Mesothelial cell of epicardium (in vitro differentiated cells): ENCODE measurements at places on chromosomes 1 and 21. TPM values are rescaled to one million over a fixed set of nuclear protein-coding genes. Genes with fewer than 3 reads are reported as not detected.

Gene FCAMR
- total RNA-seq = not detected in 3 replicates

Gene CACHD1
- total RNA-seq = 20.8 to 24.2 TPM (median 24.1 TPM) in 3 replicates

Gene TMIGD3
- total RNA-seq = not detected in 3 replicates

Gene HSF2BP
- 3.8 to 5.1 TPM (median 5.0 TPM) in 3 replicates for total RNA-seq

Gene TNFRSF25
- total RNA-seq = 38.9 to 41.6 TPM (median 39.4 TPM) in 3 replicates

Gene ADAMTS5
- total RNA-seq = 3.7 to 4.9 TPM (median 4.4 TPM) in 3 replicates

Gene KCNAB2
- 10.7 to 12.7 TPM (median 10.8 TPM) in 3 replicates for total RNA-seq

Gene ZNF593OS
- total RNA-seq = not detected in 3 replicates

Gene GJA5
- total RNA-seq = 0.61 to 1.3 TPM (median 0.62 TPM) in 3 replicates

Gene C1orf122
- 36.8 to 42.4 TPM (median 41.0 TPM) in 3 replicates for total RNA-seq

Gene CYP4X1
- 0.36 to 0.94 TPM (median 0.62 TPM) in 3 replicates for total RNA-seq

Gene S100A7A
- total RNA-seq = not detected in 3 replicates

Gene NCMAP
- 0.31 to 0.51 TPM (median 0.38 TPM) in 3 replicates for total RNA-seq

Gene PKP1
- total RNA-seq = 0.54 to 0.58 TPM (median 0.57 TPM) in 3 replicates

Gene HNRNPU
- 423 to 436 TPM (median 424 TPM) in 3 replicates for total RNA-seq

Gene MAGI3
- total RNA-seq = 26.5 to 28.7 TPM (median 27.6 TPM) in 3 replicates

Gene CBR3
- total RNA-seq = 0.31 TPM in 1 of 3 replicates, not detected in the others

Gene HMGCS2
- 0.47 to 1.4 TPM (median 0.51 TPM) in 3 replicates for total RNA-seq

Gene MAP3K21
- total RNA-seq = 6.4 to 7.2 TPM (median 6.6 TPM) in 3 replicates

Gene IL10
- not detected in 3 replicates for total RNA-seq

Gene ARF1
- total RNA-seq = 255 to 277 TPM (median 262 TPM) in 3 replicates

Gene CHODL
- 0.72 to 0.95 TPM (median 0.90 TPM) in 3 replicates for total RNA-seq

Gene CAMTA1
- 70.4 to 78.3 TPM (median 71.4 TPM) in 3 replicates for total RNA-seq

Gene RAB4A
- total RNA-seq = 58.7 to 66.5 TPM (median 59.8 TPM) in 3 replicates

Gene TEX50
- total RNA-seq = not detected in 3 replicates

Gene DLGAP3
- 0.23 to 0.44 TPM (median 0.27 TPM) in 3 replicates for total RNA-seq

Gene SPRR2E
- 1.2 to 1.9 TPM (median 1.9 TPM) in 3 replicates for total RNA-seq

Gene PRRX1
- 8.0 to 9.7 TPM (median 8.9 TPM) in 3 replicates for total RNA-seq

Gene HOOK1
- 57.2 to 73.7 TPM (median 67.6 TPM) in 3 replicates for total RNA-seq

Gene PDPN
- total RNA-seq = 102 to 108 TPM (median 105 TPM) in 3 replicates

Gene MIXL1
- 3.2 to 4.3 TPM (median 3.4 TPM) in 3 replicates for total RNA-seq

Gene ELF3
- 111 to 112 TPM (median 112 TPM) in 3 replicates for total RNA-seq

Gene WNT2B
- total RNA-seq = 146 to 165 TPM (median 151 TPM) in 3 replicates
